Large intestine (tissue), 12 donors: ENCODE measurements at places on chromosomes 5 and 9. TPM values are rescaled to one million over a fixed set of nuclear protein-coding genes. Genes with fewer than 3 reads are reported as not detected.

OLFML2A gene
- 11.7 TPM for polyA plus RNA-seq

EPB41L4A gene
- polyA plus RNA-seq, result 2.2 TPM

TRMT10B gene
- polyA plus RNA-seq, result 25.0 TPM

ASPN gene
- 40.3 TPM for polyA plus RNA-seq

SPATA31A1 gene
- polyA plus RNA-seq, result 0.01 TPM

PARP8 gene
- 16.9 TPM for polyA plus RNA-seq

MARCHF11 gene
- polyA plus RNA-seq, result 0.36 TPM

RGS7BP gene
- polyA plus RNA-seq, result 1.1 TPM

DMRT2 gene
- not detected for polyA plus RNA-seq

SLC36A2 gene
- polyA plus RNA-seq, result not detected

ESM1 gene
- 2.9 TPM for polyA plus RNA-seq

WDR38 gene
- polyA plus RNA-seq, result not detected

SLC1A3 gene
- 4.2 TPM for polyA plus RNA-seq

DRD1 gene
- polyA plus RNA-seq, result 0.04 TPM

NR2F1-AS1 gene
- polyA plus RNA-seq, result 7.2 TPM

KIF4B gene
- polyA plus RNA-seq, result 0.01 TPM

AKNA gene
- 12.0 TPM for polyA plus RNA-seq

TMOD1 gene
- polyA plus RNA-seq, result 8.9 TPM

FOXD4L4 gene
- polyA plus RNA-seq, result 0.03 TPM

OTULIN gene
- polyA plus RNA-seq, result 21.5 TPM

OR13J1 gene
- 0.21 TPM for polyA plus RNA-seq

STC2 gene
- polyA plus RNA-seq, result 1.3 TPM

CCNO gene
- not detected for polyA plus RNA-seq

GHR gene
- polyA plus RNA-seq, result 10.5 TPM

KCNV2 gene
- 0.09 TPM for polyA plus RNA-seq

PAPPA gene
- 2.2 TPM for polyA plus RNA-seq

CER1 gene
- 0.06 TPM for polyA plus RNA-seq

TEX48 gene
- not detected for polyA plus RNA-seq

GZMA gene
- polyA plus RNA-seq, result 14.9 TPM

TICAM2 gene
- polyA plus RNA-seq, result 2.9 TPM

ANKDD1B gene
- polyA plus RNA-seq, result 18.1 TPM

HTR4 gene
- polyA plus RNA-seq, result 4.7 TPM
